Daoy (cell line): ENCODE measurements at places on chromosomes 6 and 20. TPM values are rescaled to one million over a fixed set of nuclear protein-coding genes. Genes with fewer than 3 reads are reported as not detected.

DNA sequence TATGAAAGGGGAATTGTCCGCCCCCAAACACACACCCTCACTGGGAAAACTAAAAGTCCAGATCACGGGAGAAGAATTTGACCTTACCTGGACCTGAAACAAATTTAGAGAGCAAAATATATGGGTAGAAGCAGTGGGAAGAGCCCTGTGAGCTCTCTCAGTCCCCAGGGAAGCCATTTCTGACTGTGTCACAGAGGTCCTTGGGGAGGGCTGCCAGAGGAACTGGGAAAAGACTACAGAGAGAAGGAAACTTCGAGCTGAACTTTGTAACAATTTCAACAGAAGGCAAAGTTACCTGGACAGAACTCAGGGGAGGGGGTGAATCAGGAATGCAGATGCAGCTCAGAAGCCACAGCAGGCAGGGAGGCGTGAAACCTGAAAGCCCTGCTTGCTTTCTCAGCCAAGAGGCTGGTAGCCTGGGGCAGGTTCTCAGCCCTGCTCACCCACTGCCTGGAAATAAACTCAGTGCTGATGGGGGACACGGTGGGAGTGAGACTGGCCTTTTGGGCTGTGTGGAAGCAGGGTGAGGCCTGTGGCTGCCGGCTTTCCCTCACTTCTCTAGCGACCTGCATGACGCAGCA lies 163.8 kb downstream of the TMEM200A start:
- no peak for DNase-seq

GRCh38 chr6:133548423-133549159 lies 307.4 kb downstream of the EYA4 start:
- DNase-seq, result peak; percentile 71

DNA sequence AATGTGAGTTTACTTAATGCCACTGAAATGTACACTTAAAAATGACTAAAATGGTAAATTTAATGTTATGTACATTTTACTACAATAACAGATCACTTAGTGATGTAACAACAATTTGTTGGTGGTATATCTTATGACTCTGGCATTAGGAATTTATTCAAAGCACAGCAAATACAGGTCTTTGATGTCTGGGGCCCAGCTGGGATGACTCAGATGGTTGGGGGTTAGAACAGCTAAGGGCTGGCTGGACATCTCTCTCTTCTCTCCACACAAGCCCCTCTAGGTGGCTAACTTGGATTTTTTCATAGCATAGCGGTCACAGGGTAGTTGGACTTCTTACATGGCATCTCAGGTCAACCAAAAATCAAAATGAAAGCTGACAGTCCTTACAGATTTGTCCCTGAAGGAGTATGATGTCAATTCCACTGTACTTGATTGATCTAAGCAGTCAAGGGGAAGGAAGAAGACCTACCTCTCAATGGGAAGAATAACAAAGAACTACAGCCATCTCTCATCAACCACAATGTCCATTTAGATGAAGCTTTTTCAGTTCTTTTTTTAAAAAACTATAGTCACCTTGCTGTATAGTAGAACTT lies 37.5 kb upstream of the LCA5 start:
- DNase-seq, result peak; percentile 49

- no peak for DNase-seq
These were observed 44.1 kb downstream of the BLTP3A start for GRCh38 chr6:34836008-34836407.

- no peak for DNase-seq
These were observed 13.4 kb downstream of the CCDC167 start for GRCh38 chr6:37486121-37486839.

- no peak for DNase-seq
These were observed 26.5 kb upstream of the STX11 start for GRCh38 chr6:144123836-144124235.

The RPL7L1 gene
- 285 and 307 TPM in 2 replicates for total RNA-seq

DNA sequence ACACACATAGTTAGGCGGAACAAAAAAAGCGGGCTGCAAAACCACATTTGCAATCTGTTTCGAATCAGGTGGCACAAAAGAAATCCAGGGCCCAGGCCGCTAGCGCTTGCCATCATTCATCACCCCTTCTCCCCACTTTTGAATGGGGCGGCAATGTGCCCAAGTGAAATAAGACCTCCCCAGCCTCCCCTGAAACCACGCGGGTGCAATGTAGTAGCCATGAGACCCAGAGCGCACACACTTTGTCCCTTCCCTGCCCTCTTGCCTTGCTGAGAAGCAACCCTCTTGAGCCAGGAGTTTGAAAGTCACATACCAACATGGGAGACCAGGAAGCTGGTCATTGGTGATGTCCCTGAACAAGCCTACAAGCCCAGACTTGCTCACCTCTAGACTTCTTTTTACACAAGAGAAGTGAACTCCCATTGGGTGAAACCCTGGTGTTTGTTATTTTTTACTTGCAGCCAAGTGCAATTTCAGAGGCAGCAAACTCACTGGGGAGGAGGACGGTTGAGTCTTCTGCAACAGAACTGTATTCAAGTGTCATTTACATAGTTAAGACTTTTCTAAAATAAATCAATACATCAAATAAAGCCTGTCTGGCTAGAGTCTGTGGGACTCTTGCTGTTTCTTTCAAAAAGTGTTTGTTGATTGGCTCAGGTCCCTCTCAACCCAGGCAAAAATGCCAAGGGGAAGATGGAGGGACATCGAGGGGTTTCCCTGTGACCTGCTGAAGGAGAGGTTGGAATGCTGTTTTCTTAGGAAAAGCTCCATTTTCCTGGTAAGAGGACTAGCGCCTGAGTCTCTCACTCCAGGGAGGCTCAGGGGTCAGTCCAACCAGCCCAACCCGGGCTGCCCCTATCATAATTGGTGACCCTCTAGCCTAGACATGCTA lies 138.1 kb upstream of the PTPN1 start:
- DNase-seq, result no peak

The HLA-DPA1 gene
- 4.2 and 13.8 TPM in 2 replicates for total RNA-seq

DNA sequence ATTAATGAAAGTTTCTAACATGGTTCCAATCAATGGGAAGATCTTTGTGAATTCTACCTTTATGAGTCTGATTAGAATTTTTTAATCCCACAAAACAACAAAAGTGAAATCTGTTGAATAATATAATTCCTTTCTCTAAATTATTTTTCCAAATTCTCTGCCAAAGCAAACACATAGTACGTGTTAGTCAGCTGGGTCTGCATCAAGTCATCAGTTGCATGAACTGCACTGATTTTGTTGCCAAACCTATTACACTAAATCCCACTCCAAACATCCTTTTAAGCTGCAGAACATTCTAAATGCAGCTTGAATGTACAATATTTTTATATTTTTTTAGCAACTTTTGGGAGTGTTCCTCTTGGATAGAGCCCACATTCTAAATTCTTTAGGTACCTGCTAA lies 199.0 kb upstream of the HSF2 start:
- DNase-seq, result no peak

DNA sequence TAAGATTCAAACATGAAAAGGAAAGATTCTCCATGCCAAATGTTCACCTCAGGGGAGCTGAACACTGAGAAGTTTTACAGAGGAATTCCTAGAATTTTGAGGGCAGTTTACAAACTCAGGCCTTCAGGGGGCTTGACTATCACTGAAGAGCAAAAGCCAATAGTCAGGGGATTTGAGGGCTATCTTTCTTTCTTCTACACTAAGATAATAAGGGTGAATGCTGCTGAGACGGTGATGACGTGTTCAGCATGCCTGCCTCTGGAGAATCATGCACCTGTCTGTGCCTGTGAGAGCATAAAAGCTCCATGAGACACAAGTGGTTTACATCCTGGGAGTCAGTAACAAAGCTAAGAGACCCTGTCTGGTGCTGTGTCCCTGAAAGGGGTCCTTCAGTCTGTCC lies 1085.6 kb downstream of the KIF16B start:
- DNase-seq, result no peak

The TRIM15 gene
- 0.86 TPM in 1 of 2 replicates, not detected in the other for total RNA-seq
